Panc1 (cell line): ENCODE measurements at places on chromosomes 13 and 19. TPM values are rescaled to one million over a fixed set of nuclear protein-coding genes. Genes with fewer than 3 reads are reported as not detected.

- DNase-seq, result no peak
These were observed 17.2 kb downstream of the ZNF444 start for GRCh38 chr19:56158170-56158757.

- no peak for DNase-seq
These were observed 8.4 kb upstream of the BCAM start for GRCh38 chr19:44800461-44800860.

DNA sequence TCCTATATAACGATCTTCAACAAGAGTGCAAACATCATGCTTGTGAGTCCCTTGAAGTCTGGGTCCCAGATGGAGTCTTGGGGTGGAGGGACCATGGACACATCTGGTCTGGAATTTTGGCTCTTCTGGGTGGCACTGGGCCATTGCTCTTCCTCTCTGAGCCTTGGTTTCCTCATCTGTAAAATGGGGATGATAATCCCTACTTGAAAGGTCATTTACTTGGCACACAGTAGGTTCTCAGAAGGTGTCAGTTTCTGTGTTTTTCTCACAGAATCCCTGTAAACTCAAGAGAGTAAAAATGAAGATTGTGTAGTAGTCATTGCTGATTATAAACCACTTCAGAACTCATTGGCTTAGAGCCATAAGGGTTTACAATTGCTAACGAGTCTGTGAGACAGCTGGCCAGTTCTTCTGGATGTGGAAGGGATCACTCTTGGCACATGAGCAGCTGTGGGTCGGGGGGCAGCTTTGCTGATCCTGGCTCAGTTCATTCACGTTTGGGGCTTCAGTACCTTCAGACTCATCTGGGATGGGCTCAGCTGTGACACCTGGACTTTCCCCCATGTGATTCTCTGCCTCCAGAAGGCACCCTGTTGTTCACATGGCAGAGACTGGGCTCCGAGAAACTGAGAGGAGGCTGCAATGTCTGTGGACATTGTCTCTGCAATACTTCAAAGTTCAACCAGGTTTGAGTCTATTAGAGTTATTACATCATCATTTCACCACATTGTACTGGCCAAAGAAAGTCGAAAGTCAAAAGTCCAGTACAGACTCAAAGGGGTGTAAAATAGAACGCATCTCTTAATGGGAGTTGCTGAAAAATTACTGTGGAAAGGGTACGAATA lies 7.8 kb downstream of the CYP4F12 start:
- DNase-seq, result no peak

ANGPTL4 gene
- 46.6 TPM for total RNA-seq

DNA sequence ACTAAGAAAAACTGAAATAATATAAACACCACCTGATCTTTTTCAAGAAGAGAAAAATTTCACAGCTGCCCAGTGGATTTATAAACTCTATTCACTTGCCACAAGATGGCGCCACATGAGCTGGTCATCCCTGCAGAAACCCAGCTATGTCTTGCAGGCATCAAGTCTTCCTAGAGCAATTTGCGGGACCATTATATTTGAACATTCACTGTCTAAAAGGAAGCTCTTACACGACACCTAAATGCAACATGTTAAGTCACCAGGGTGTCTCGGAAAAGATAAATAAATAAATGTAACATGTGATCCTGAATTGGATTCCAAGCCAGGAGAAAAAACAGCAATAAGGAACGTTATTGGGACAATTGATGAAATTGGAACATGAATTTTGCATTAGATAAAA lies 20.3 kb upstream of the AKT2 start:
- DNase-seq, result peak; percentile 100

- DNase-seq, result no peak
These were observed 909.5 kb upstream of the GPC6 start for GRCh38 chr13:92317066-92317465.

GRCh38 chr19:47239152-47239551 lies 8.2 kb upstream of the BBC3 start:
- DNase-seq, result no peak

GRCh38 chr13:65606622-65607021 lies 1623.5 kb downstream of the PCDH9 start:
- no peak for DNase-seq

ZNF729 gene
- total RNA-seq, result not detected

FBXL12 gene
- 29.2 TPM for total RNA-seq

GRCh38 chr13:75073786-75074185 lies 408.2 kb downstream of the TBC1D4 start:
- DNase-seq, result no peak

CARM1 gene
- total RNA-seq, result 44.9 TPM

DNA sequence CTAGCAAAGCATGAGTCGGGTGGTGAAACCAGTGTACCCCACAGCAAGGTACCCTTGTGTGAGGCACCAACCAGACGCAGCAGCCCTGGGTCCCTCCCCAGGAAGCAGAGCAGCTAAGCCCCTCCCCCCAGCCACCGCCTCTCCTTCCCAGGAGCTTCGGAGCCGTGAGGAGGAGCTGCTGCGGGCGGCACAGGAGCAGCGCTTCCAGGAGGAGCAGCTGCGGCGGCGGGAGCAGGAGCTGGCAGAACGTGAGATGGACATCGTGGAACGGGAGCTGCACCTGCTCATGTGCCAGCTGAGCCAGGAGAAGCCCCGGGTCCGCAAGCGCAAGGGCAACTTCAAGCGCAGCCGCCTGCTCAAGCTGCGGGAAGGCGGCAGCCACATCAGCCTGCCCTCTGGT lies 12.4 kb downstream of the TTC9B start:
- no peak for DNase-seq

DNA sequence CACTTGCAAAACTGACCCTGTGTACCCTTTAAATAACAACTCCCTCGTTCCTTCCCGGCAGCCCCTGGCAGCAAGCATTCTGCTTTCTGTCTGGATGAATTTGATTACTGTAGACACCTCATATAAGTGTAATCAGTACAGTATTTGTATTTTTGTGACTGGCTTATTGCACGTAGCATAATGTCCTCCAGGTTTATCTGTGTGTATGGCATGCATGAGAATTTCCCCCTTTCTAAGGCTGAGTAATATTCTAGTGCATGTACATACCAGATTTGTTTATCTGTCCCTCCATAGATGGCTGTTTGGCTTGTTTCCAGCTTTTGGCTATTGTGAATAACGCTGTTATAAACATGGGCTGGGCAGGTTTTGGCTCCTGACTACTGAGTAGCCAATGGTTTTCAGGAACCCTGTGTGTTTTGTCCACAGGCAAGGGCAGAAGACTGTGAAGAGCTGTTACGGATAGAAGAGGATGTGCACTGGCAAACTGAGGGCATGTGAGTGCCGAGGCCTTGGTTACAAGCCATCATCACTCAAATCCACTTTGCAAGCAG lies 98.0 kb downstream of the ESD start:
- DNase-seq, result no peak

GRCh38 chr13:109667807-109668291 lies 118.5 kb downstream of the IRS2 start:
- no peak for DNase-seq

- no peak for DNase-seq
These were observed 23.1 kb downstream of the CCDC8 start for GRCh38 chr19:46390121-46390858.

DNA sequence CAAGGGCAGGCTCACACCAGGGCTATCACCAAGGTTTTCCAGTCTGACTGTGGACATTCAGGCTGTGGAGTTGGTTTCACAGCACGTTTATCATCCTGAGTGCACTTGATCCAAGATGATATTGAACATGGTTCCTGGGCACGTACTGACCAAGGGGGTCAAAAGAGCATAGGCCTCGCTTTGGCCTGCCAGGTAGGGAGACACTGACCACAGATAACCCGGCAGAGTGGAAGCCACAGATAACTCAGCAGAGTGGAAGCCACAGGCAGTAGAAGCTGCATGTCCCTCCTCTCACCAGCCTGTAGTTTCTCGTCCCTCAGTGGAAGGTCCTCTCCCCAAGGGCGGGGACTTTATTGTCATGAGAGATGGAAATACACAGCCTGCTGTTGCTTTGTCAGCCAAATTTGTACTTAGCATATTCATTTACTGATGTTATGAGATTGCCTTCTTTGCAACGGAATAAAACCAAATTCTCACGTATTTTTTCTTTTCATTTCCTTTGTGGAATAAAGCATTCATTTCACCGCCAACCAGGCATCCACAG lies 8.8 kb upstream of the KRTDAP start:
- DNase-seq, result no peak

PTH2 gene
- not detected for total RNA-seq

- no peak for DNase-seq
These were observed 33.0 kb downstream of the GPR12 start for GRCh38 chr13:26727633-26728032.
